ENCODE measurements at places on chromosomes 2 and 18.

GRCh38 chr2:17822445-17823117 lies 6.3 kb downstream of the MSGN1 start:
- H3K4me3 ChIP-seq: no peak overlapping the region
- H3K27me3 ChIP-seq: peaks cover 16% of the 10 kb centered on the region
- DNase-seq: no peak
- no peak overlapping the region for H3K27ac ChIP-seq

DNA sequence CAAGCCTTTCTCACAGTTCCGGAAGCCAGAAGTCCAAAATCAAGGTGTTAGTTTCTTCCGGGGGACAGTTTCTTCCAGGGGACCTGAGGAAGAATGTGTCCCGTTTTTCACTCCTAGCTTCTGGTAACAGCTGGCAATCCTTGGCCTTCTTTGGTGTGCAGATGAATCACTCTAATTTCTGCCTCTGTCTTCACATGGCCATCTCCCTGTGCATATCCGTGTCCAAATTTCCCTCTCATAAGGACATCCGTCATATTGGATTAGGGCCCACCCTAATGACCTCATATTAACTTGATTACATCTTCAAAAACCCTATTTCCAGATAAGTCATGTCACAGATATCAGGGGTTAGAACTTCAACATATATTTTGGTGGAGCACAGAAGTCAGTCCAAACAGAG lies 141.4 kb downstream of the ZEB2 start:
- peaks cover 9% of the 10 kb centered on the region for H3K4me1 ChIP-seq
- H3K27ac ChIP-seq: no peak overlapping the region
- no peak overlapping the region for H3K4me3 ChIP-seq
- H3K27me3 ChIP-seq: no peaks in the 10 kb centered on the region
- H3K36me3 ChIP-seq: no peaks in the 10 kb centered on the region
- no peak for DNase-seq

DNA sequence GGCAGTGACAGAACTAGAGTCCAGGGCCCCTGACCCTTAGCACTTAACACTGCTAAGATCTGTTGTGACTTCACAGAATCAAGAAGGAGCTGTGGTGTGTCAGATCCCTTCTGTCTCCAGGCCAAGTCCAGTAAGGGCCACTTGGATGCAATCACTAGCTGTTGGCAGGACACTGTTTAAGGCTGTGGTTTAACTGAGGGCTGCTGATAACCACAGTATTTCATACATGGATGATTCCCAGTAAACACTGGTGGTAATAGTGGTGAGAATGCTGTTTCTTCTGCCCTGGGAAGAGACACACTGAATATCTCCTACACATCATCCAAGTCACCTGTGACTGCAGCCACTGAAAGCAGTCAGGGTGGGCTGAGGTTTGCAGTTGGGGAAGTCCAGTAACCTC lies 77.7 kb upstream of the FBXO11 start:
- no peaks in the 10 kb centered on the region for H3K36me3 ChIP-seq
- no peaks in the 10 kb centered on the region for H3K4me1 ChIP-seq
- H3K27ac ChIP-seq: no peak overlapping the region
- no peak overlapping the region for H3K4me3 ChIP-seq
- no peak for DNase-seq

GRCh38 chr2:177117755-177118154 lies 94.8 kb upstream of the HNRNPA3 start:
- no peak overlapping the region for H3K4me3 ChIP-seq
- H3K36me3 ChIP-seq: no peaks in the 10 kb centered on the region
- no peaks in the 10 kb centered on the region for H3K27me3 ChIP-seq
- H3K4me1 ChIP-seq: no peaks in the 10 kb centered on the region
- H3K27ac ChIP-seq: no peak overlapping the region

GRCh38 chr2:48845684-48846083 lies 90.2 kb upstream of the LHCGR start:
- no peaks in the 10 kb centered on the region for H3K27me3 ChIP-seq
- DNase-seq: no peak
- H3K4me1 ChIP-seq: peaks cover 11% of the 10 kb centered on the region
- H3K4me3 ChIP-seq: no peak overlapping the region
- no peak overlapping the region for H3K27ac ChIP-seq

GRCh38 chr2:130831356-130831755 lies 5.4 kb upstream of the ARHGEF4 start:
- peaks cover 4% of the 10 kb centered on the region for H3K27me3 ChIP-seq
- H3K4me3 ChIP-seq: no peak overlapping the region
- no peaks in the 10 kb centered on the region for H3K36me3 ChIP-seq
- no peak overlapping the region for H3K27ac ChIP-seq
- no peak for DNase-seq
- H3K4me1 ChIP-seq: no peaks in the 10 kb centered on the region

DNA sequence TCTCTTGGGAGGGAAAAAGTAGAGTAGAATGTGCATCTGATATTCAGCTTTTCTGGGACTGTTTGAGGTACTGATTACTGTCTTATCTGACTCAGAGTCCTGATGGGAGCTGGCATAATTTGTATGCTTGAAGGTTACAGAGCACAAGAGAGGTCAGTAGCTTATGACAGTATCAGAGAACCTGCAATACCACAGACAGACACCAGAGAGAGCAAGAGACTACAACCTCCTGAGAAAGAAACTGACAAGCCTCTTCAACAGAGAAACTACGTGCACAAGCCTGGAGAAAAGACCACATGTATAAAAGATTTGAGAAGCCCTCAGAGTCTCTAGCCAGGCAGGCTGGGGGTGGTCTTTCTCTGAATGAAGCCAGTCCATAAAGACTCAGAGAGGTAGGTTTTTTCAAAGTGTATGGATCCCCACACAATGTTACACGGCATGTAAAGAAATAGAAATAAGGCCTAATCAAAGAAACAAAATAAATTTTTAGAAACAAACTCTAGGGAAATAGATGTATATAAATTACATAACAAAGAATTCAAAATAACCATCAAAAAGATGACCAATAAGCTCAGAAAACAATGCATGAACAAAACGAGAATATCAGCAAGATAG lies 568.3 kb downstream of the LRRTM4 start:
- H3K27me3 ChIP-seq: no peaks in the 10 kb centered on the region
- no peaks in the 10 kb centered on the region for H3K4me1 ChIP-seq
- H3K36me3 ChIP-seq: no peaks in the 10 kb centered on the region
- peak; percentile 41 for DNase-seq
- H3K27ac ChIP-seq: no peak overlapping the region

GRCh38 chr2:15941481-15941850 lies 1.1 kb downstream of the MYCN start:
- DNase-seq: no peak
- H3K36me3 ChIP-seq: no peaks in the 10 kb centered on the region
- no peak overlapping the region for H3K27ac ChIP-seq
- H3K27me3 ChIP-seq: peaks cover 33% of the 10 kb centered on the region
- H3K4me3 ChIP-seq: no peak overlapping the region
